ENCODE measurements at places on chromosomes 16 and 17.

- no peak for DNase-seq
These were observed 51.3 kb downstream of the ADCY9 start for GRCh38 chr16:4064950-4065352.

- DNase-seq, result no peak
These were observed 9.4 kb downstream of the MLKL start for GRCh38 chr16:74691093-74691855.

GRCh38 chr17:55601874-55602364 is 90.7 kb upstream of the SMIM36 start:
- DNase-seq, result no peak

- DNase-seq, result no peak
These were observed 221.4 kb upstream of the CPHXL start for GRCh38 chr16:75947626-75948239.

- no peak for DNase-seq
These were observed 4.3 kb upstream of the CLEC19A start for GRCh38 chr16:19281246-19281645.

DNA sequence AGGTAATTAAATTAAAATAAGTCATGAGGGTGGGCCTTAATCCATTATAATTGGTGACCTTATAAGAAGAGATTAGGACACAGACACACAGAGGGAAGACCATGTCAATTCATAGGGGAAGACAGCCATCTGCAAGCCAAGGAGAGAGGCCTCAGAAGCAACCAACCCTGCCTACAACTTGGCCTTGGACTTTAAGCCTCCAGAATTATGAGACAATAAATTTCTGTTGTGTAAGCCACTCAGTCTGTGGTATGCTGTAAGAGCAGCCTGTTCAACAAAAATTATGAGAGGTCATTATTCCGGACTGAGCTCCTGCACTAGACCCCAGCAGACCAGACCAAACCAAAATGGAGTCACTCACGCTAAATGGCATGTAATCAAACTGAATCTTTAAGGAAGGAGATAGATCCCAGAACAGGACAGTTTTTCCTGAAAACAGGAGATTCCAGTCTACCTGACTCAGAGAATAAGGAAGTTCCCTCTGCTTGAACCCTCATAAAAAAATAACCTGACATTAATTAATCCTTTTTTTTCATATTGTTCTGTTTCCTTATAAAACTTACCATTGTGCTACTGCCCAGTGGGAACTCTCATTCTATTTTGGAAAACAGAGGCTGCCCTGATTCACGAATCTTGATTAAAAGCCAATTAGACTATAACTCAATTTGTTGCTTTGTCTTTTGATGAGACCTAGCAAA is 74.3 kb downstream of the DNAH3 start:
- DNase-seq, result peak; percentile 41

GRCh38 chr17:13883659-13884058 is 185.6 kb upstream of the COX10 start:
- DNase-seq, result no peak

- no peak for DNase-seq
These were observed 21.0 kb upstream of the G6PC1 start for GRCh38 chr17:42879596-42879985.

DNA sequence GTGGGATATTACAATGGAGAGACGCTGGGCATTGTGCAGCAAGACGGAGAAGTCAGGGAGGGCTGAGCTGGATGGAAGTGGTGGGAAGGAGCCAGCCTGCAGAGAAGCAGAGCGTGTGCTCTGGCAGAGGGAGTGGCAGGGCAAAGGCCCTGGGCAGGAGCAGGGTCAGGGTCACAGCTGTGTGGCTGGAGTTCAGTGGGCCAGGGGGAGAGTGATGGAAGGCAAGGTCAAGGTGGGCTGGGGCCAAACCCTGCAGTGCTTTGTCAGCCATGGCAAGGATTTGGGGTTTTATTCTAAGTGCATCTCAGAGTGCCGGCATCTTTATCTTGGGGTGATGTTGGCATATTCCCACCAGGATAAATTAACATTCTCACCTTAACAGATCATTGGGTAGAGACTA is 31.9 kb upstream of the C16orf78 start:
- DNase-seq, result no peak

DNA sequence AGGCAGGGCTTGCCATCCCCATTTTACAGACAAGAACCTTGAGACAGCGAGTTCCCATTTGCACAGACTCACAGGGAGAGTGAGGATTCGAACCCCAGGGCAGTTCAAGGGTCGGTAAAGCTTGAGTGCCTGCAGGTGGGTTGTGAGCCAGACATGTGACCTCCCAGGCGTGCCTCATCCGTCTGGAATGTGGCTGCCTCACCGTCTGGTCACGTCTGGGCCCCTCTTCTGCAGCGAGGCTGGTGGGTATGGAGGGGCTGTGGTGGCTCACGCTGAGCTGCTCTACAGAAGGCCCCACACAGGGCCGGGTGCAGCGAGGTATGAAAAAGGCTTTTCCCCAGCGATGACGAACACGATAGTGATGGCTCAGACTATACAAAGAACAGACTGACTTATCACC is 35.8 kb upstream of the LHX1 start:
- DNase-seq, result no peak

DNA sequence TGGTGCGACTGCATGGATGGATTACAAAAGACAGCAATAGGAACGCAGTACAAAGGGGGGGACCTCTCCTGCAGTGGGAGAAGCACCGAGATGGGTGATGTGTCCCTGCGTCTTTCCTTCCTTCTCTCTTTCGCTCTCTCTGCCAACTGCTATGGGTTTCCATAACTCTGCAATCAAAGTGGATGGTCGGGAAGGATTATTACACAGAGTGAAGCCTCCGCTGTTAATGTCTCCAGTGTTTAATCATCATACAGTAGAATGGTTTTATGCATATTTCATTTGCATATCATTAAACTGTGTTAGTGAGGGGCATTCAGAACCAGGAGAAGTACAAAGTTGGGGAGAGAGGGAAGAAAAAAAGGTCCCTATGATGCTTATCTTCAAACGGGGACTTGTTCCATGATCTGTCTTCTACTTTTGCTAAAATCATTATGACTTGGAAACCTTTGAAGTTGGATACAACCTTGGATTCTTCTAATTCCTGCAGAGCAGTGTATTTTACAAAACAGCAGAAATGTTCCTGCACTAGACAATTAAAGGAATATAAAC is 255.9 kb upstream of the PMFBP1 start:
- DNase-seq, result no peak

- no peak for DNase-seq
These were observed 126.5 kb downstream of the ENGASE start for GRCh38 chr17:79201119-79201518.

GRCh38 chr17:39096508-39097149 is 54.8 kb downstream of the PLXDC1 start:
- DNase-seq, result no peak

- DNase-seq, result no peak
These were observed 7.1 kb downstream of the COPZ2 start for GRCh38 chr17:48030531-48030930.

- DNase-seq, result no peak
These were observed 173.5 kb downstream of the C16orf95 start for GRCh38 chr16:87143661-87144121.

- no peak for DNase-seq
These were observed at the start of gene CRAMP1 for GRCh38 chr16:1612320-1613111. TSS of gene CRAMP1 (plus strand) at chr16:1612360. CDS start at chr16:1614640, 2,280 bp downstream.

GRCh38 chr16:64990101-64990500 is 131.8 kb downstream of the CDH11 start:
- no peak for DNase-seq

DNA sequence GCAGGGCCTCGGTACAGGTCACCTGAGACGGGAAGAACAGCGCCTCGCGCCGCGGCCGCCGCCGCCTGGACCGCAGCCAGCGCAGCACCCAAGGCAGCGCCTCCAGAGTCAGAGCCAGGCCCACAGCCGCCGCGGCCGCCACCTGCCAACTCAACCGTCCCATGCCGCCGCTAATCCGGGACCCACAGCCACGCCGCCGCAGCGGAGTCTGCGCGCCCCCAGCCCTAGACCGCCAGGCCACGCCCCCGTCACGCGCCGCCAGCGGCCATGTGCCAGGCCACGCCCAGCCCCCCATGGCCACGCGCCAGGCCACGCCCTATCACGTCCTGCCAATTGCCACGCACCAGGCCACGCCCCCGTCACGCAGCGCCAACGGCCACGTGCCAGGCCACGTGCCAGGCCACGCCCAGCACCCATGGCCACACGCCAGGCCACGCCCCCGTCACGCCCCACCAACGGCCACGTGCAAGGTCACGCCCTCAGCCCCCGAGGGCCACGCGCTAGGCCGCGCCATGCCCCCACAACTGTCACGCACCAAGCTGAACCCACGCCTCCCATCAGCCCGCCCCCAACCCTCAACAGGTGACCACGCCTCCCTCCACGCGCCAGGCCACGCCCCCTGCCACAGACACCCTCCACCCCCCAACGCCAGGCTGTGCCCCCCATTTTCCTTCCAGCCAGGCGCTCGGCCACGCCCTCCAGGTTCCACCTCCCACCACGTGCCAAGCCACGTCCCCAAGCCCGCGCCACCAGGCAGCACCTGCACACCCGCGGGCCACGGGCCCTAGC is at the start of gene PLD6:
Gene PLD6, minus strand, starts transcription at position 210 of the 789 bp plus-strand sequence. Its CDS starts 47 bp downstream, at position 163.
- no peak for DNase-seq

DNA sequence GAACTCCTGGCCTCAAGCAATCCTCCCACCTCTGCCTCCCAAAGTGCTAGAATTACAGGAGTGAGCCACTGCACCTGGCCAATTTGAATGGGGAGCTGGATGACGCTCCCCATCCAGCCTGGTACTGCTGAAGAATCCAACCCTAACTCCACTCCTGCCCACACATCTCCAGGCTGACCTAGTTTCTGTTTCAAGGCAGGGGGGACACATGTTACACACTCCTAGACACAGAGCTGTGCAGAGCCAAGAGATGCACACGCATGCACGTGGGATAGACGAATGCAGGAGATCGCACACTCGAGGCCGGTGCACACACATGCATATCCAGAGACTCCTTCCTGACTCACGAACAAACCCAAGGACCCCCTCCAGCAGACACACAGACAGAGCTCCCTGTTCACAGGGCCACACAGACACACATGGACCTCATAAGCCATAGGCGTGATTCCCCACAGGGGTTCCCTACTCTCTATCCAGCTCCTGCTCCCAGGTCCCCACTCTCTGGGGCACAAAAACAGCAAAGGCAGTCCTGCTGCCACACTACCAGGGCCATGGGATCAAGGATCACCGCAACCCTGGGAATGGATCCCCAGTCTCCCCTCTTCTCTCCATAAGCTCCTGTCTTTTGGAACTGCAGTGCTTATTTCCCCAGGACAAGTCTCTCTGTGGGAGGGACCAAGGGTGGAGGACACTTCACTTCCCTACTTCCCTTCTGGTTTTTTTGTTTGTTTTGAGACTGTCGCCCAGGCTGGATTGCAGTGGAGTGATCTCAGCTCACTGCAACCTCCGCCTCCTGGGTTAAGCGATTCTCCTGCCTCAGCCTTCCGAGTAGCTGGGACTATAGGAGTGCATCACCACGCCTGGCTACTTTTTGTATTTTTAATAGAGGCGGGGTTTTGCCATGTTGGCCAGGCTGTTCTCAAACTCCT is 14.4 kb downstream of the EPOP start:
- DNase-seq, result no peak

- no peak for DNase-seq
These were observed 20.3 kb upstream of the CDH5 start for GRCh38 chr16:66346221-66346620.

DNA sequence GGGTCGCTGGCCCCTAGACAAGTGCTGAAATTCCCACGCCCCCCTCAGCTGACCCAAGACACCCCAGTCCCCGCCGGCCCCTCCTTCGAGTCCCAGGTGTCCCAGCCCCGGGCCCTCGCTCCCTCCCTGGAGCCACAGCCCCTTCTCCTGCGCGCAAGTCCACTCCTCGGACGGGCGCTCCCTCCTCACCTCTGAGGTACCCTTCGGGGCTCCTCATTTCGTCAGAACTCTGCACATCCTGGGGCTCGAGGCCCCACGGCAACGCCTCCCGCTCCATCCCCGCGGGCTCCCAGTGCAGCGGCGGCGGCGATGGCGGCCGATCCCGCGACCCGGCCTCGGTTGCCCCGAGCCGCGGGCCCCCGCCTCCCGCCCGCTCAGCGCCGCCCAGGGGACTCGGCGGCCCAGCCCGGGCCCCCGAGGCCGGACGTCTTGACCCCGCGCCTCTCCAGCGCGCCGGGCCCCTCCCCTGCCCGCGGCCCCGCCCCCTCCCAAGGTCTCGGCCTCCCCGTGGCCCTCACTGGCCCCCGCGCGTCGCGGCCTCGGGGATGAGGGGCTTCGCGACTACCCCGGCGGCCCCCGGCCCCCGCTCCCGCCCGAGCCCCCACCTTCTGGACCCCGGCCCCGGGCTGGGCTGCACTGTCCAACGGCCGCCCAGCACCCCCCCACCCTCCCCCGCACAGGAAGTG is at the start of gene ZNF768:
Gene ZNF768, minus strand, starts transcription at position 430 of the 686 bp plus-strand sequence. Its CDS starts 153 bp downstream, at position 277.
- DNase-seq, result no peak

- DNase-seq, result peak; percentile 16
These were observed 113.5 kb upstream of the MED13 start for GRCh38 chr17:62178579-62178978.

- DNase-seq, result no peak
These were observed 8.3 kb upstream of the CDC6 start for GRCh38 chr17:40279402-40279801.

- no peak for DNase-seq
These were observed 54.7 kb downstream of the PGS1 start for GRCh38 chr17:78433013-78433727.

DNA sequence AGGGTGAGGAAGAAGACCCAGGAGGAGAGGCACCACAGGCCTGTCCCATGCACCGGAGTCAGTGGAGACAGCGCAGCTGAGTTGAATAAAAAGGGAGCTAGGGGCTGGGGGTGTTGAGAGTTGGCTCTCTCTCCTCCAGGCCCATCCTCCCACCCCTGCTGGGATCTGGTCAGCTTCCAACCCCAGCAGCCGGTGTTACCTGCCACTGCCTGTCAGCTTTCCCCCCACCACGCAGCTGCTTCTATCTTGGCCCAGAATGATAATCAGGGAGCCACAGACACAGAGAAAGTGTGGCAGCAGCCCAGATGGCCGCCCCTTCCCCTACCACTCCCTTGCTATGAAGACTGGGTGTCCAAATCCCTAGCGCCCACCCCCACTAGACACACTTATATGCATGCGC is 120.6 kb upstream of the RPL38 start:
- no peak for DNase-seq

- DNase-seq, result no peak
These were observed 17.1 kb upstream of the PHB1 start for GRCh38 chr17:49431743-49432142.

DNA sequence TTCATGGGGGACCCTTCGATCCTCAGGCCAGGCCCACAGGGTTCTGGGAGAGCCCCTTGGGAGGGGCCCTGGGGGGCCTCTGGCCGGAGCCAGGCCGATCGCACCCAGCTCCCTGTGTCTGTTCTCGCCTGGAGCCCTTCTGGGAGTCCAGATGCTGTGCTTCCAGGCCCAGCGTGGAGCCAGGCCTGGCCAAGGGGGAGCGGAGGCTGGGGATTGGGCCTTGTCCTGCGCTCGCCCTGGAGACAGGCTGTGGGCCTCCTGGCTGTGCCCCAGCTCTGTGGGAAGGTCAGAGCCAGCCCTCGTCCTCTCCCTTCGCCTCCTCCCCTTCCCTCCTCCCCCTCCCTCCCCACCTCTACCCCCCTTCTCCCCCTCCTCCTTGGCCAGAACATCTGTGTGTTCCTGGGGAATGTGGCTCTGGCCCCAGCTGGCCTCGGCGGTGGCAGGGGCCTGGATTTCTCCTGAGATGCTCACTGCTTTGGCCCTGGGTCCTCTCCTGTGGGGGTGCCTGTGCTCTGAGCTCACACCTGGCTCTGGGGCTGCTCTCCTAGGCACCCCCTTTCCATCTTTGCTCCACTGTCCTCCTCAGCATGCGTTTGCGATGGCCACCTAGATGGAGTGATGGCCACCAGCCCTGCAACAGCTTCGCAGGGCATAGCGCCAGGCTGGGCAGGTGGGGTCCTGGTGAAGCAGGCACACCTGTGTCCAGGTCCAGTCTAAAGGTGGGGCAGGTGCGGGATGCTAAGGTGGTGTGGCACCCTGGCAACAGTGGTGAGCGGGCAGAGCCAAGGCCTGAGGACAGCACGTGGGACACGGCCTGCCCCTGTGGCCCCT is 90.6 kb upstream of the CIBAR2 start:
- DNase-seq, result no peak
